ENCODE measurements at places on chromosomes 3 and 15. TPM values are rescaled to one million over a fixed set of nuclear protein-coding genes. Genes with fewer than 3 reads are reported as not detected.

Gene LRTM1
- total RNA-seq: not detected

DNA sequence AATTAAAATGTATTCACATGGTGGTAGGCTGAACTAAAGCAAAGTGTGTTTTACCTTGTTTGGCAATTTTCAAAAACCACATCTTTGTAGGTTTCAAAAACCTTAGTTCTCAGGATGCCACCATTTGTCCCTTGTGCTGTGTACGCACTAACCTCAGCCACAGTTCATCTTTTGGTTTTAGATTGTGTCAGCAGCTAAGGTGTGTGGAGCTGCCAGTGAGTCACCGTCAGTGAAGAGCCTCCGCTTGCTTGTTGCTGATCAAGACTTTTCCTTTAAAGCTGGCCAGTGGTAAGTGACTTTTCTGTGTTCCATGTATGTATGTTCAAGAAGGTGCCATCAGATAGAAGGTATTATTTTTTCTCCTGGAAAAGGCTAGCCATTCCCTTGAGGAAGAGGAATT lies 21.1 kb downstream of the OXNAD1 start:
- DNase-seq: peak; percentile 83

Gene PROS1
- total RNA-seq: 0.81 TPM

DNA sequence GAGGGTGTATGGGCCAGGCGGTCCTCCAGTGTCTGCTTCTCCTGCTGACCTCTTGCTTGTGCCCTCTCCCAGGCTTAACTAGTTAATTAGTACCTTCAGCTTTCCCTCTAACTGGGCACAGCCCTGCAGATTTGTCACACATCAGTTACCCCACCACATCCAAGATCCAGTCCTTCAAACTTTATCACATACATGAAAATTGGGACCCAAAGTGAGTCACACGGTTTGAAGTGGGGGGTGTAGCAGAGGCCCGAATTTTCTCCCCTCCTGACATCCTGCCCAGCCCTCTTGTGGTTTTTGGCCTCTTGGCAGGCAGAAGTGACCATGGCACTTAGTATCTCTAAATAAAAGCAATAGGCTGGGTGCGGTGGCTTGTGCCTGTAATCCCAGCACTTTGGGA lies 3.9 kb downstream of the MAPKAPK3 start:
- DNase-seq: no peak

DNA sequence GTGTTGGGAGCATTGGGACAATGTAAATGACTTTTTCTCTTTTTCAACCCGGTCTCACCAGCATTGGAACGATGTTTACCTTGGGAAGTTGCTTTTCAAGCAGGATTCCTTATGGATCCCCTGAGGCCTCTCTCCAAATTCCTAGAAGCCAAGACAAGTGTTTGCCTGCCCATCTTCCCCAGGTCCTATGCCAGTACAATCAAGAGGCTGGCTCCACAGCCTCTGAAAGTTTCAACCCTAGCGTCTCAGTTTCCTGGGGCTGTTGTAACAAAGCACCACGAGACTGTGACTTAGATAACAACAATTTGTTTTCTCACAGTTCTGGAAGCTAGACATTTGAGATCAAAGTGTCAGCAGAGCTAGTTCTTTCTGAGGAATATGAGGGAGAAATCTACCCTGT lies 347.2 kb upstream of the UMPS start:
- no peak for DNase-seq

DNA sequence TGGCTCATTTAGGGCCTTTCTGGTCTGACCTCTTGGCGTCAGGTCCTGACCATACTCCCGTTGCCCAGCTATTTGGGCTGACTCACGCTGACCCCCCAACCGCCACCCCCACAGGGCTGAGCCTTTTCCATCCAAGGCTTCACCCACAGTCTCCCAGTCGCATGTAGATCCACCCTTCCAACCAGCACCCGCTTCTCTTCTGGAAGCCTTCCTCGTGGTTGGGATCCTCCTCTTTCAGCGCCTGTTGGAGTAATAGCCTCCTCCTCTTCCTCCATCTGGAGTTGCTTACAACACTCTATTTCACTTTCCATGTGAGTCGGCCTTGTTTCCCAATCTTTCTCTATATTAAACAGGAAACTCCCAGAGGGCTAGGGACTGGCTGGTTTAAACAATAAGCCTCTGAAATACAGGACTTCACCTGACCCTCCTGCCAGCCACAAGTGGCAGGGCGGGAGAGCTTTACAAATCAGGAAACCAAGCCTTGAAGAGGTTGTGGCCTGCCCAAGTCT lies 2.1 kb upstream of the ALAS1 start:
- no peak for DNase-seq

Gene GNAT1
- not detected for total RNA-seq

DNA sequence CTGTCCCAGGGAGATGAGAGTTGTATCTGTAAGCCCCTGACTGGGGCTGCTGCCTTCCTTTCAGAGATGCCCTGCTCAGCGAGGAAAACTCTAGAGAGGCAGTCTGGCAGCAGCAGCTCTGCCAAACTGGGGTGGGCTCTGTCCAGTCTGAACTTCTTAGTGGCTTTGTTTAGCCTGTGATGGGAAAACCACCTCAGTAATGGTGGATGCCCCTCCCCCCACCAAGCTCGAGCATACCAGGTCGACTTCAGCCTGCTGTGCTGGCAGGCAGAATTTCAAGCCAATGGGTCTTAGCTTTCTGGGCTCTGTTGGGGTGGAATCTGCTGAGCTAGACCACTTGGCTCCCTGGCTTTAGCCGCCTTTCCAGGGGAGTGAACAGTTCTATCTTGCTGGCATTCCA lies 218.3 kb downstream of the TUSC7 start:
- no peak for DNase-seq

DNA sequence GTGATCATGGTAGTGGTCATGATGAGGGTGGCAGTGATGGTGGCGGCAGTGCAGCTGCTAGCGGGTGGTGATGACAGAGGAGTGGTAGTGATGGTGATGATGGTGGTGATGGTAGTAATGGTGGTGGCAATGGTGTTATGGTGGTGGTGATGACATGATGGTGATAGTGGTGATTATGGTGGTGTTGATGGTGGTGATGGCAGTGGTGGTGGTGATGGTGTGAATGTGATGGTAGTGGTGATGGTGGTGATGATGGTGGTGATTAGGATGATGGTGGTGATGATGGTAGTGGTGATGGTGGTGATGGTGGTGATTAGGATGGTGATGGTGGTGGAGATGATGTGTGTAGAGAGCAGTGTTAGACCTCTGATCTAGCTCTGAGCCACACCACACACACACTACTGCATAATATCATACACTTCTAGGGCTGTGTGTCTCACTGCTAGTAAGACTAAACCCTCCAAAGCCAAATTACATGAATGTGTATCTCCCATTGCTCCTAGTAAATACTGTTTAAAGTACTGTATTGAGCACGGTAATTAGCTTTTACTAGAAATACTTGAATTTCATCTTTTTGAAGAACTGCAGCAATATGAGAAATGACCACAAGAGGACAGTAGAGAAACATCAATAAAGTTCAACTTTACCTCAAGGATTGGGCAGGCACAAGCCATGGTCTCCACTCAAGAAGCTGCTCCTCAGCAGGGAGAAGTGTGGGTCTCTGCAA lies 28.8 kb downstream of the TMED3 start:
- peak; percentile 54 for DNase-seq

DNA sequence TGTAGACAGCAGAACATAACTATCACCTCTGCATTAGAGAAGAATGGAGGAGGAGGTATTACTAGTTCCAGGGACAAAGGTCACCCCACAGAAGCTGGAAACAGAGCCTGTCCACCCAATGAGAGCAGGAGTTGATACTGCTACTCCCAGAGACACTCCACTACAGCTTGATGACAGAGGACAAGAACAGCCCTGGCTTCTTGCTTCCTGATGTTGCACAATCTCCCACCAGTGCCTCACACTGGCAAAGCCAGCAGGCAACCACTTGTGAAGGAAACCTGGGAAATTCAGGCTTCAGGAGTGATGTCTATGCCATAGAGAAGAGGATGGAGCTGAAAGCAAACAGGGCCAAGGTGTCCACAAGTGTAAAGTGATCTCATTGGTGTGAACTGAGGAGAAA lies 78.0 kb upstream of the POU1F1 start:
- no peak for DNase-seq

Gene ALPK3
- 0.22 TPM for total RNA-seq

DNA sequence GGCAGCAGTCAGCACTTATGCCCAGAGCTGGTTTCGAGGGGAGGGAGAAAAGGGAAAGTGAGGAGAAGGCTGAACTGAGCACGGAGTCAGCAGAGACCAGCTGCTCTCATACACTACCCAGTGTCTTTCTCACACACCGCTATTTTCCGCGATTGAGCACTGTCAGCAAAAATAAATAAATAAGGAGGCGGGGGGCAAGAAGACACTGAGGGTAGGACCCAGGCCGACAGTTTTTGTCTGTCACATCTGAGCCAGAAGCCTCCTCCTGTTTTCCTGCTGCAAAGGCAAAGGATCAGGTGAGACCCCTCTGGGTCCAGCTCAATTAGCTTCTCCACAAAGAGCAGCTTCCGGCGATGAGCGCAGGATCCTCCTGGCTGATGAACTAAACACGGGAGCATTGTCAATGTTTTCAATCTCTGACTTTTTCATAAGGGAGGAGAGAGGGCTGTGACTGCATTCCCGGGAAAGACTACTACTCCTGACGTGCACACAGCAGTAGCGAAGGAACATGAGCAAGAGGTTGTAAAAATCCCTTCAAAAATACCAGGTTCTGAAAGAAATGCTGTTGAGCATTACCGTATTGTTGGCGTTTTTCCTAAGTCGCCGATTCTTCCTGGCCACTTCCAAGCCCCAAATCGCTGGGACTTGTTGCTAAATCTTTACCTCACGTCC lies 1.3 kb downstream of the FRMD5 start:
- no peak for DNase-seq

Gene NRROS
- total RNA-seq: 18.3 TPM

DNA sequence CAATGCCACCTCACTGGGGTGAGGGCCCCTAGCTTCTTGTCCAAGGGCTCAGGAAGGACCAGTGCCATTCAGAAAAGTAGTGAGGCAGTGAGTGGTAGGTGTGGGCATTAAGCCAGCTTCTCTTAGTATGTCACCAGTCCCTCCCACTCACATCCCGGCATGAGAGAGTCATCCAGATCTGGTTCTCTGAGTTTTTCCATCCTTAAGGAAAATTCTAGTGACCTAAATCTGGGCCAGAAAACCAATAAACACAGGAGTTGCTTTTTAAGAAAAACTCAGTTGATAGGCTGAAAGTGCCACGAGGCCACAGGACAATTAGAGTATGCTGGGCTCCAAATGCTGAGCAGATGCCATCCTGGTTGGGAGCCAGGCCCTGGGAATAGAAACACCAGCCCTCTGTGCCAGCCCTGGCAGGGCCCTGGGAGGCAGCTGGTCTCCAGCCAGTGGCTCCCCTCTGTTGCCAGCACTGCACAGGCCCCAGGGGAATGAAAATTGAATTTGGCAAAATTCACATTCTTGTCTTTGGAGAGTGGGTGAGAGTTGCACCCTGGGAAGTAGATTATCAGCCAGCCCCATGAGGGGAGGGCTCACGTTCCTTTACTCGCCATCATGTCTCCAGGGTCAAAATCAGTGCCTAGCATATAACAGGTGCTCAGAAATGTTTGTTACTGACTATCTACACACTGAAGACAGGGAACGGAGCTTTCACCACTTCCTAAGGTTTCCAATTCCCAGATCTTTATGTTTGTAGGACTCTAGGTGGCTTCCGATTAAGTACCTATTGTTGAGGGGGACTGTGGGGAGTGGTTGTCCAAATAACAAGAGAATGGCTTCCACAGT lies 52.8 kb downstream of the FAM43A start:
- DNase-seq: no peak

DNA sequence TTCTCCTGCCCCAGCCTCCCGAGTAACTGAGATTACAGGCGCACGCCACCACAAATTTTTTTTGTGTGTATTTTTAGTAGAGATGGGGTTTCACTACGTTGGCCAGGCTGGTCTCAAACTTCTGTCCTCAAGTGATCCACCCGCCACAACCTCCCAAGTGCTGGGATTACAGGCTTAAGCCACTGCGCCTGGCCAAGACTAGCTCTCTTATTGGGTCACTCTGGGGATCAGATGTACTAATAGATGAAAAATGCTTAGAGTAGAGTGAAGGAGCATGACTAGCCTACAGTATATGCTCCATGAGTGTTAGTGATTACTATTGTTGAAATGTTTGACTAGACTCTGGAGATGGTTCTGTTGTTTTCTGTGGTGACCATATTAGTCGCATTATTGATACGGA lies 21.8 kb downstream of the RARB start:
- DNase-seq: no peak

Gene RHOV
- not detected for total RNA-seq

- no peak for DNase-seq
Measured at GRCh38 chr3:13394363-13394762, 25.8 kb downstream of the NUP210 start.

All from CD4-positive, CD25-positive, alpha-beta regulatory T cell (primary cell).